ENCODE measurements at places on chromosomes 12 and 14.

GRCh38 chr12:47817272-47818006 is 2.3 kb downstream of the HDAC7 start:
- no peak for DNase-seq

GRCh38 chr14:99605299-99605961 is 1.4 kb upstream of the CCDC85C start:
- peak; percentile 67 for DNase-seq

DNA sequence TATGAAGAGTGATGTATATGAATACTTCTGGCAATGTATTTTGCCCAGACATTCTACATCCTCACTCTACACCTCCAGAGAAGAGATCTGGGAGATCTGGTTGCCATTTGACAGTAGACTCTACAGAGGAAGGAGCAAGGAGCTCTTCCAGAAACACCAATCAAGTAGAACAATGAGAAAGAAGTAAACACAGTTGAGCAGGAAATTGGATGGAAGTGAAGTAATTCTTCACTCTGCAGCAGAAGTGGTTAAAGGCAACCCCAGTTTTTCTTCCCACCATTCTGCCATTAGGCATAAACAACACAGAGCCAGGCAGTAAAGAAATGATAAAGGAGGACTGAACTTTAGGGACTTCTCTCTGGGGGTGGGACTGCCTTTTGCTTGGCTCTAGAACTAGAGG is 48.5 kb upstream of the PRICKLE1 start:
- no peak for DNase-seq

- DNase-seq: peak; percentile 58
Measured at GRCh38 chr12:121773011-121773777, 20.3 kb downstream of the RHOF start.

- no peak for DNase-seq
Measured at GRCh38 chr12:116504438-116504837, 54.7 kb upstream of the MAP1LC3B2 start.

- DNase-seq: peak; percentile 57
Measured at GRCh38 chr14:22314183-22314820, 274.7 kb downstream of the DAD1 start.

DNA sequence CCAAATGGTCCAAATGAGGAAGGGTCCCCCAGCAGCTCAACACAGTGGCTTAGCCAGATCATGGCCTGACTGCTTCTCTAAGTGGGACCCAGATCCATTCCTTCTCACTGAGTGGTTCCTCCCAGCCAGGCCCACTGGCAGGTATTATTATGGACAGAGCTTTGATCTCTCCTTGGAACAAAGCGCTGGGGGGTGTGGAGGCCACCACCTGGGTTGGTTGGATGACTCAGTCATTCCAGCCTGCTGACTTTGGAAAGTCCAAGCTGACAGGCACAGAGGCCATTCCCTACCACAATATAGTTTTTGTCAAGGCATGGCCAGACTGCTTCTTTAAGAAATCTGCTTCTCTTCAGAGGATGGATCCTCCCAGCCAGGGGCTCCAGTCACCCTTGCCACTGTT is 341.1 kb downstream of the BTG1 start:
- DNase-seq: peak; percentile 79

DNA sequence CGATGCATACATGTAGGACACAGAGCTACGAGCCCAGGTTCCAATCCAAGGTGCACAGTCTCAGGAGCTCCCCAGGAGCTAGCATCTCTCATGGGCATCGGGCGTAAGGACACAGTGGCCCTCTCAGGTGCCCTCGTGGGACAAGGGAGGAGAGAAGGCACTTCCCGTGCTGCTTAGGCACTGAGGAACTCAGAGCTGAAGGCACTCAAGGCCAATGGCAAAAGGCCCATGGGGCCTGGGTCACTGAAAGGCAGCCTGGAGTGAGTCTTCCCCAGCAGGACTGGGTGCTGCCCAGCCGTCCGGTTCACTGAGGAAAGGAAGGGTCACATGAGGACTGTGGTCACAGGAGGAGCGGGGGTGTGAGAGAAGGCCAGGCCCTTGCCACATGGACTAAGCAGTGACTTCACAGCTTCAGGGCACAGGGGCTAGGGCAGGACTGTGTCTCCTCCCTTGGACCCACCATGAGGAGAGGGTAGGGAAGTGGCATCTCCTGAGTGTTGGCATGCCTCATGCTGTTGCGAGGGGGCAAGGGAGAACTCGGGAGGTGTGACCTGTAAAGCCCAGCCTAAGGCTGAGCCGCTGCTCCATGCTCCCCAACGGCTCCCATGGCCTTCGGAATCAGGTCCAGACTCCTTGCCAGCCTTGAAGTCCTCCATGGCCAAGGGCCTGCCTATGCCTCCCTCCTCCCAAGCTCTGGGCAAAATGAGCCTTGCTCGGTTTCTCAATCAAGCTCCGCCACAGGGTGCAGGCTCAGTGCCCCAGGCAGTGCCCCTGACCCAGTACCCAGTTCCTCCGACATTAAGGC is 51.8 kb downstream of the CHGA start:
- no peak for DNase-seq

GRCh38 chr14:101223127-101223526 is 319.6 kb upstream of the RTL1 start:
- no peak for DNase-seq

DNA sequence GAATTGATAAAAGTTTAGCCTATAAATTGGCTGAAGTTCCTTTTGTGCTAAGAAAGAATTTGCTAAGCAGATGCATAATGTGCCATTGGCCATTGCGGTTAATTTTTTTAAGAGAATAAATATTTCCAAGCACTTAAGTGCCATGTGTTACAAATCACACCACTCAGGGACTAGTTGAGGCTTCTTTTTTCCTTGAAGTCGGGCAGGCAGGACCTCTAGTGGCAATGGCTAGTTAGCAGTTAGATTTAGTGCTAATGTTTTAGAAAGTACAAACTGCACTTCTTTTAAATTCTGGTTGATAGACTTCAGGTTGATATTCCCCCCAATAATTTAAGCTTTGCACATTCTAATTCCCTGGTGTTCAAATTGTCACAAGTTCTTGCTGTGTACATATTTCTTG is 294.3 kb downstream of the APAF1 start:
- DNase-seq: peak; percentile 15

GRCh38 chr12:56529656-56530055 is 8.0 kb downstream of the RBMS2 start:
- no peak for DNase-seq

DNA sequence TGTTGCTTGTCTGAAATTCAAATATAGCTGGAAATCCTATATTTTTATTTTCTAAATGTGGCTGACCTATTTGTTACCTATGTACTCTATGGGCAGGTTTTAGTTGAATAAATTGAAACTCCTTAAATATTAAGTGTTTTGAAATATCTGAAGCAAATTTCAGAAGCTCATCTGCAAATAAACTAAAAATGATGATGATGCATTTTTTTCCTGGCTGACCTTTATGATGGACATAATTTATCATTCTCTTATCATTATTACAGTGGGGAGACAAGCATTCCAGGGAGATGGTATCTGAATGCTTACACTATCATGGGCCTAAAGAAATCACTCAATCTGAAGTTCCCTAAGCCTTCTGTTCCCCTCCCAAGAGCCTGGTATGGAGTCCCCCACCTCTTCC is 1225.2 kb downstream of the AACS start:
- DNase-seq: no peak

DNA sequence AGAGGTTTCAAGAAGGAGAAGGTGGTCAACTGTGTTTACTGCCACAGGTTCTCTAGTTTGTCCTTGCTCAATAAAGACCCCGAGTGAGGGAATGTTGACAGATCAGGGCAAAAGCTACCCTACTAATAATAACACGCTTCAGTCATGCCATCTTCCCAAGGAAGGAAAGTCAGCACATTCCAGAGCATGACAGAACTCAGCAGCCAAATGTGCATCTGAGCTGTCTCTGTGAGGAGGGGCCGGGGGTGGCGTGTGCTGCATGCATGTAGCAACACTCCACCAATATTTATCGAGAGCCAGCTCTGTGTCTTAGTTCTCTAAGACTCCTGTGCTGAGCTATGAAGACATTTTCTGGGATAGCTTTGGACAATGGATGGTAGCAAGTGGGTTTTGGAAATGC is 260.4 kb downstream of the DPF3 start:
- no peak for DNase-seq

GRCh38 chr12:120956579-120957300 is 21.6 kb upstream of the HNF1A start:
- no peak for DNase-seq

DNA sequence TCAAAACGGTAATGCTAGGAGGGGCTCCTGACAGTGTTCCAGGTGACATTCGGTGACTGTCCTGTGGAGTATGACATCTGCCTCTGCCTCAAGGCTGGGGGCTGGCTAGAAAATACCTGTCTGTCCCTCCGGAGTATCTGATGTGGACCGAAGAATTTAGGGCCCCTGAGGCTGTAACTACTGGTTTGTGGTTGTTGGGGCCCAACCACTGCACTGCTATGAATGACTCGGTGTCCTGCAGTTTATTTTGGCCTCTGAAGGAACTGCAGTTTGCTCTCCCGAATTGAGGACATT is 198.9 kb upstream of the CAND1 start:
- DNase-seq: peak; percentile 29

- no peak for DNase-seq
Measured at GRCh38 chr12:113899561-113900471, 66.3 kb downstream of the RBM19 start.

DNA sequence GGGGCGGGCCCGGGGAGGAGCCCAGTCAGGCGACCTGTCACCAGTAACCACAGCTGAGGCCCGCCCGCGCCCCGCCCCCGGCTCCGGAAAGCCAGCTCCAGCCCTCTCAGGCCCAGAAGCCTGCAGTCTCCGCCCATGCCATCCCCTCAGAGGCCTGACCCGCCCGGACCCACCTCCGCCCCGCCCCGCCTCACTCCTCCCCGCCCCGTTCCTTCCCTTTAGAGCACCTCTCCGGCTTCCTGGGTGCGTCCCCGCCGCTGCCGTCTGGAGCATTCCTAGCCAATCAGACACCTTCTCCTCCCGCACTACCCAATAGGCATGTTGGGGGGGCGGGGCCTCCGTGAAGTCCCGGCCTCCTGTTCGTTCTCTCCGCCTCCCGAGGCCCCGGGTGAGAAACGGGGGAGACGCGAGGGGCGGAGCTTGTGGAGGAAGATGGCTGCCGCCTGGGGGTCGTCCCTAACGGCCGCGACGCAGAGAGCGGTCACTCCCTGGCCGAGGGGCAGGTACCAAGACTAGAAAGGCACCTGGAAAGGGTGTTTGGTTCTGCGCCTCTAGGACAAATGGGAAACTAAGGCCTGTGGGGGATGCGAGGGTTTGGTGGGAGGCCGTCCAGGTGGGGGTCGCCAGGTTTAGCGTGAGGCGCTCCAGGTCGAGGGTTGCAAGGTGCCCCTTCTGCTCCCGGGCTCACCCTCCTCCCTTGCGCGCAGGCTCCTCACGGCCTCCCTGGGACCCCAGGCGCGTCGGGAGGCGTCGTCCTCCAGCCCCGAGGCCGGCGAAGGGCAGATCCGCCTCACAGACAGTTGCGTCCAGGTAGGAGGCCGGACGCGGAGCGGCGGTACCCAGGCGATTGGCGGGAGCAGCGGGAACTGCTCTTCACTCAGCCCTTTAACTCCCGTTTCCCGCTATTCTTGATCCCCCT is at the start of gene ISCA2:
TSS of gene ISCA2 (plus strand) at position 423 of the 919 bp plus-strand sequence. CDS start at position 433, 10 bp downstream.
- peak; percentile 98 for DNase-seq

DNA sequence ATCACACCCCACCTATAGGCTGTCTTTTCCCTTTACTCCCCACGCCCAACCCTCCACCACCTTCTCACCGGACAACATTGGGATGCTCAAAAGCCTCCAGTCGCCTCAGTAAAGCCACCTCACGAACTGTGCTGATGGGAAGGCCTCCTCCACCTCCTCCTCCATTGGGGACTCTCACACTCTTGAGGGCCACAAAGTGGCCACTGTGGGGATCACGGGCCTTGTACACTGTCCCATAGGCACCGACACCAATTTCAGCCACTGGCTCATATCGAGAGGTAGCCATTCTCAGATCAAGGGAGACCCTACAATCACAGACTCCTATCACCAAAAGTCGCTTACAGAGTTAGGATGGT is 700 bp downstream of the CDK4 start:
- DNase-seq: no peak

GRCh38 chr12:108722992-108723766 is 8.1 kb downstream of the CORO1C start:
- peak; percentile 92 for DNase-seq

DNA sequence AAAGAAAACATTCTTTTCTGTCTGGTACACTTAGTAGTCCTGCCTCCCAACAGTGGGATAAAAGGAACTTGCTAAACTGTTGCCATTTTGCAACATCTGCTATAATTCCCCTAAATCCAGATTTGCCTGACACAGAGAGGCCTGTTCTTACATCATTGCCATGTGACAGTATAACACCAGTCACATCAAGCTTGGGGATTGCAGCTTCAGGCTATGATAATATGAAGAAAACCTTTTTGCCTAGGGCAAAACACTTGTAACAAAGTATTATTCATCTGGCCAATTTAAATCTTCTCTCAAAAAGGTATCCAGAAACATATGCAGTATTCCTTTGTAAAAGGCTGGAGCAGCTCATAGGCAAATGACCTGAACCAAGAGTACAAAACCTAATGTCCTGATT is 80.9 kb upstream of the OTX2 start:
- DNase-seq: no peak

GRCh38 chr12:108317308-108318234 is 21.5 kb downstream of the CMKLR1 start:
- no peak for DNase-seq

DNA sequence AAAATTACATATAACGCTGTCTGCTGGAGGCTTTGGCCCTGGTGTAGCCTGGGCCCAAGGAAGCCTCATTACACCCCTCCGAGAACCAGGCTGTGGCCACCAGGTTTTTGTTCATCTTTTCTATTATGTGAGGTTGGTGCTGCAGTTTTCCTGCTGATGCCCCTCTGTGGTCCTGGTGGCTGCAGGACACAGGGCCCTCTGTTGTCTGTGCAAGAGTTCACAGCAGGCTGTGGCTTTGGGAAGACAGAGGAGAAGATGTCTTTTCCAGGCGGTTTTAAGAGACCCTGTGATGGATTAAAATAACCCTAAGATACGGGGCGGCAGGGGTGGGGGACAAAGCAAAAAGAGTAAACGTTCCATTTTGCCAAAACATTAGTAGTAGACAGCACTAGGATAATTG is 121.5 kb downstream of the ADGRD1 start:
- DNase-seq: no peak

GRCh38 chr12:45674181-45674977 is 55.1 kb upstream of the ARID2 start:
- DNase-seq: peak; percentile 90

DNA sequence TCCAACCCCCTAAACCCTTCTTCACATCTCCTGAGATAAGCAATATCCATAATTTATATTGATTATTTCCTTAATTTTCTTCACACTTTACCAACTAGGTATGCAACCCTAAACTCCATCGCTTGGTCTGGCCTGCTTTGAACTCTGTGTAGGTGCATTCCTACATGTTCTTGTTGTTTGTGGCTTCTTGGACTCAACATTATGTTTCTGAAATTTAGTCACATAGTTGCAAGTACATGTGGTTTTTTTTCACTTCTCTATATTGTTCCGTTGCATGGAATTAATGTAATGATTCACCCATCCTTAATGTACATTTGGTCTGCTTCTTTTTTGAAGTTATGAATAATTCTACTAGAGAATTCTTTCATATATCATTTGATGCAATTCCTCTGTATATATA is 1.6 kb upstream of the TAS2R30 start:
- no peak for DNase-seq

GRCh38 chr12:107759410-107759809 is 1.5 kb downstream of the PRDM4 start:
- DNase-seq: peak; percentile 91

- no peak for DNase-seq
Measured at GRCh38 chr14:95250140-95250769, 69.5 kb downstream of the CLMN start.

GRCh38 chr12:8143261-8143660 is 13.6 kb upstream of the ZNF705A start:
- DNase-seq: no peak

Measured in M059J (cell line).